Myocyte (in vitro differentiated cells): ENCODE measurements at places on chromosomes 16 and 17.

GRCh38 chr17:40190197-40191021, 13.1 kb downstream of the RAPGEFL1 start:
- DNase-seq = no peak

DNA sequence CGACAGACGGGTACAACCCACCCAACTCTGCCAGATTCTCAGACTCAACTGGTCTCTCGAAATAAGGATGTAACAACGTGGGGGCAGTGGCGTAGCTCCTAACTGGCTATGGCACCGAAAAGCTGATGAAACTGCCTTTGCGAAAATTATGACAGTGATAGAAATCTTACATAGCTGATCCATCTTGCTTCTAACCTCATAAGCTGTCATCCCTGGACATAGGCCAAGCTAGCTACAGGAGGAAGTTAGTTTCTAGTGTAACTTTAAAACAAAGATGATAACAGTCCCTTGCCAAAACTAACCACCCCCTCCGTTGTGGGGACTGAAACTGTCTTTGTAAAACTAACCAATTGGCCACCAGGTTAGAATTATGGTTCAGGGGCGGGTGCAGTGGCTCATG, 220.1 kb downstream of the SLC39A11 start:
- DNase-seq = no peak

DNA sequence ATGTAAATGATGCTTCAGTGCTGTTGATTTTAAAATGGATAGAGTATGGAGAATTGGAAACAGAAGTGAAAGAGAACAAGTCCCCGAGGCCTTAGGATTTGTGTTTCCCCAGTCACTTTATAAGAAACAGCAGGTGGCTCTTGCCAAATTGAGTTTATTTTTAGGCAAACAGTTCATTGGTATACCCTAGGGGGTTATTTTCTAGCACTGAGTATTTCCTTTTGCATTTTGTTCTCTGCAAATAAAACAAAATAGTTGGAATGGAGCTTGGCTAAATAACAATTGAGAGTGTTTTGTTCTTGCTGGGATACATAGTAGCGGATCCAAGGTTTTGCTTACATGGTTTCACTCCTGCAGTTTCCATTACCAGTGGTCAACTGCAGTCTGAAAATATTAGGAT, 591.1 kb upstream of the C16orf82 start:
- no peak for DNase-seq

DNA sequence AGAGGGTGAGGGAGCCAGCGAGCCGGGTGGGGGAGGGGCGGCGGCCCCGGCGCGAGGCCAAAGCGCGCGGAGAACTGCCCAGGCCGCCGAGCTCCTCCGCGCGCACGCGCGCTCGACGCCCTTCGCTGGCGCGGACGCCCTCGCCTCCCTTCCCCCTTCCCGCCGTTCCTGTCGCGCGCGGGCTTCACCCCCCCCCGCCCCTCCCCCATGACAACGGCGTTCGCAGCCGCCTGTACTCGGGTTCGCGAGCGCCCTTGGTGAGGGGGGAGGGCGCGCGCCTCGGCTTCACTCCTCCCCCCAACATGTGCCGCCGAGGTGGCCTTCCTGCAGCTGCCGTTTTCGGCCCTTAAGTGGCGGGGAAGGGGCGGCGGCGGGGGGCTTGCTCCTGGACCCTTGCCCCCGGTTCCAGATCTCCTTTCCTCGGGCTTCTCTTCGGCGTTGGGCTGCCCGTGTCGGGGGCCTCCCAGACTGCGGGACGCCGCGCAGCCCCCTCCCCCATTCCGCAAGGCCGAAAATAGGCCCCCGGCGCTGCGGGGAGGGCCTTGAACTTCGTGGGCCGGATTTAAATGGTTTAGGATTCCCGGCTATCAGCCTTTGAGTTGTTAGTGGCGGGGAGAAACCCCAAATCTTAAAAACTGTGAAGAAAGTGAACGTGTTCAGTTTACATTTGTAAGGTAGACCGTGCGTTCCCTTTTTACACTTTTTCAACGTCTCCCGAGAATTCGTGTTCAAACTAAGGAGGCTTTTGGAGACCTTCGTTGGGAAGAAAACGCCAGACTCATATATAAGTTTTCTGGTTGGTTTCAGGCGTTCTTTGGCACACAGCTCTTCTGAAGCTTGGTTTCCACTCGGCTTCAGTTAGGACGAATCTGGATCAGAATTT, 653 bp downstream of the SRRM2 start:
- peak; percentile 78 for DNase-seq

- DNase-seq = no peak
Measured at GRCh38 chr16:28098959-28099945, 35.7 kb upstream of the GSG1L start.

- no peak for DNase-seq
Measured at GRCh38 chr17:73342541-73343167, 30.9 kb upstream of the CDC42EP4 start.

- no peak for DNase-seq
Measured at GRCh38 chr16:20768121-20768520, 4.3 kb downstream of the ACSM3 start.

DNA sequence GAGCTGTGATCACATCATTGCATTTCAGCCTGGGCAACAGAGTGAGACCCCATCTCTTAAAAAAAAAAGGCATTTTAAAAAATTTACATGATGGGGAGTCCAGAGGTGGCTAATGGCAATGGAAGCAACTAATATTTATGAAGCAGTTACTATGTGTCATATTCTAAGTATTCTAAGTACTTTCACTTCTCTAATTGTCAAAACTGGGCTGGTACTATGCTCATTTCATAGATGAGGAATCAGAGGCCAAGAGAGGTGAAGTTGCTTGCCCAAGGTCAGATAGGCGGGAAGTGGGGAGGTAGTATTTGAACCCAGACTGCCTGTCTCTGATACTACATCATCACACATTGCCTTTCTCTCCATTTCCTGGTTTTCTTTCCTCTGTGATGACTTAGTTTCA, 50.7 kb downstream of the SLC5A11 start:
- no peak for DNase-seq

GRCh38 chr16:77220427-77220826, 21.2 kb downstream of the SYCE1L start:
- no peak for DNase-seq

- peak; percentile 85 for DNase-seq
Measured at GRCh38 chr17:47279062-47279801, 25.6 kb downstream of the ITGB3 start.

DNA sequence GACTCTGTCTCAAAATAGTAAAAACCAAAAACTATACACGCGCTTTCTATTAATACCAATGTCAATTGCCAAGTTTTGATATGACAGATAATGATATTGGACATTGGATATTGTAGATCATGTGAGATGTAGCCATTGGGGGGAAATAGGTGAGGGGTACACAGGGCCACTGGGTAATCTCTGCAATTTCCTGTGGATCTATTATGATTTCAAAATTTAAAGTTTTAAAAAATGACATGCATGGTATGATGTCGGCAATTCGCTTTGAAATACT, 266.0 kb downstream of the PARN start:
- peak; percentile 21 for DNase-seq

GRCh38 chr17:50100921-50101345, 5.8 kb downstream of the PDK2 start:
- DNase-seq = peak; percentile 54

DNA sequence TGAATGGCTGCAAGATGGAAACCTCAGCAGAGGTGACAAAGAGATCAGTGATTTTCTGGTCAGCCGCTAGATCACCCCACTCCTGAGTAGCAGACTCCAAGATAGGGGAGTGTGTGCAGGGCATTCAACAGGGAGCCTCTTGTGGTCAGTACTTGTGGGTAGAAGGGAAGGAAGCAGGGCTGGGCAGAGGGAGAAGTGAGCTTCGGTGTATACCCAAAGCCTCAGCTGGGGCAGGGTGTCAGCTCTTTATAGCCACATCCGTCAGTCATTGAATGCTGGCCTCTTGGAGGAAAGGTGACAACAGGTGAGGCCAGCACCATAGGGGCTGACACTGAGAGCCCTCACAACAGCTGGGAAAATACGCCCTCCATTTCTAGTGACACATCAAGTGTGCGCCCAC, 2.2 kb upstream of the SLC12A3 start:
- DNase-seq = peak; percentile 72

- DNase-seq = no peak
Measured at GRCh38 chr16:7471268-7471667, 138.6 kb downstream of the RBFOX1 start.

- peak; percentile 97 for DNase-seq
Measured at GRCh38 chr16:75305364-75306098, 54.1 kb upstream of the BCAR1 start.

- DNase-seq = peak; percentile 37
Measured at GRCh38 chr17:35175638-35176415, 18.4 kb downstream of the SLC35G3 start.

GRCh38 chr17:59366773-59367656, 35.6 kb downstream of the YPEL2 start:
- DNase-seq = peak; percentile 89

DNA sequence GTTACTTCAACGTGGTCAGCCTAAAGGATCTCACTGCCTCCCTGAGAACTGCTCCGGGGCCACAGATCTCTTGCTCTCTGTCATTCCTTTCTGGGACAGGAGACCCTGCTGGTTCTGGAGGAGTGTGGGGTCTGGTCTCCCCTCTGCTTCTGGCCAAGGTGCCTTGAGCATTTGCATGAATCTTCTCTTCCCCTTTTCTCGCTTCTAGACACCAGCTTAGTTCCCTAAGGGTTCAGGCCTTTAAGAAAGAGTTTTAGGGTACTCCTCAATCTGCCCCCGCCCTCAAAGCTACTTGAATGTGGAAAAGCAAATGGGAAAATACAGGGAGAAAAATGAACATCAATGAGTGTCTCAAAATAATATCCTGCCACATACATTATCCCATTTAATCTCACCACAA, 48.1 kb downstream of the WSB1 start:
- DNase-seq = no peak

- DNase-seq = no peak
Measured at GRCh38 chr16:80040814-80041213, 440.3 kb upstream of the MAF start.

GRCh38 chr16:86884390-86884650, 306.0 kb downstream of the FOXL1 start:
- peak; percentile 72 for DNase-seq

GRCh38 chr16:13229039-13229438, 327.6 kb downstream of the SHISA9 start:
- DNase-seq = no peak
